ENCODE measurements at places on chromosomes 3 and 15. TPM values are rescaled to one million over a fixed set of nuclear protein-coding genes. Genes with fewer than 3 reads are reported as not detected.

DNA sequence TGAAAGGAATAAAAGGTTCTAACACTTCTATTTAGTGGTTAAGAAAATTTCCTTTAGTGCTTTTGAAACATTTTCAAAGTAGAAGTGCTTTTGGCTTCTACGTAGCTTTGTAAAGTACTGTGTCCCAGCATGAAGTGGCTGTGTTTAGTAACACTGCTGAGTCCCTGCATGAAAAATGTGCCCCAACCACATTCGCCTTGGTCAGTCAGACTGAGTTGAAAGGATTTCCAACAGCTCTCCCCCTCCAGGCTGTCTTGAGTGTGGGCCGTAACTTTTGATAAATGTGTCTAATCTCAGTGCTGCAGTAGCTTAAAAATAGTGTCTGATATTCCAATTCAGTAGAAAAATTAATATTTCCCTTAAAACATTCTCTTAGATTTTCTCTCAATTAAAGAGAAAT, 115.0 kb downstream of the NR1D2 start:
- DNase-seq, result no peak

- DNase-seq, result no peak
These were observed 2.2 kb upstream of the SUCLG2 start for GRCh38 chr3:67656614-67657013.

DNA sequence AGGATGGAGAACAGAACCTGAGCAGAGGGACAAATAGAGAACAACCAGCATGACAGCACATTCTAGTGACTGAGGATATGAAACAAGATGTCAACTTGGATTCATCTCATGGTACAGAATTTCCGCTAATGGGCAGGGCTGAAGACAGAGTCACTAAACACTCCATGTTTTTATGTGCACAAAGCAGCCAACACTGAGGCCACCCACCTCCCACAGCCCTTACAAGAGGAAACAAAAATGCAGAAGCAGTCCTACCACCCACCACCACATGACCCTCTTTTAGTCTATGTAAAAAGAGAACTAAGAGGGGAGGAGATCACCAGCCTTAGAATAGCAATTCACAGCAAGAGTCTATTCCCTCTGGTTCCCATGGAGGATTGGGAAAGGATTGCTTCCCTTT, 131.4 kb upstream of the UBE2E2 start:
- DNase-seq, result no peak

DNA sequence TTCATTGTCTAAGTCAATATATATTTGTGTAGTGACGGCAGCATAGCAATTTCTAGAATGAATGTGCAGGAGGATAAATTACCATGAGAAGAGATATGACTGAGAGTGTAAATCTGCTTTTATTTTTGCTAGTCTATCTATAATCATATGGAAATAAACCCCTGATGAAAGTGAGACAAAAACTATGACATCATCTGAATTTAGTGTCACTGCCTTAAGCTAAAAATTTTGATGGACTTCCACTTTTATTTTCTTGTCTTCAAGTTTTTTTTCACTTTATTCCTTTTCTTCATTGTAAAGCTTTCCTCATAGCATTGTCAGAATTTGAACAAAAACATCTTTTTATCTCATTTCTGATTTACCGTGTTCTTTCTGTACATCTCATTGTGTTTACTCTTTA, 242.0 kb downstream of the CHST2 start:
- no peak for DNase-seq

- no peak for DNase-seq
These were observed 6.7 kb downstream of the VIPR1 start for GRCh38 chr3:42509111-42509510.

SLC22A14 gene
- total RNA-seq, result 0.31 TPM

DBR1 gene
- total RNA-seq, result 38.8 TPM

All from occipital lobe (tissue), 3 donors.